NCI-H460 (cell line): ENCODE measurements at places on chromosomes 1 and 21.

DNA sequence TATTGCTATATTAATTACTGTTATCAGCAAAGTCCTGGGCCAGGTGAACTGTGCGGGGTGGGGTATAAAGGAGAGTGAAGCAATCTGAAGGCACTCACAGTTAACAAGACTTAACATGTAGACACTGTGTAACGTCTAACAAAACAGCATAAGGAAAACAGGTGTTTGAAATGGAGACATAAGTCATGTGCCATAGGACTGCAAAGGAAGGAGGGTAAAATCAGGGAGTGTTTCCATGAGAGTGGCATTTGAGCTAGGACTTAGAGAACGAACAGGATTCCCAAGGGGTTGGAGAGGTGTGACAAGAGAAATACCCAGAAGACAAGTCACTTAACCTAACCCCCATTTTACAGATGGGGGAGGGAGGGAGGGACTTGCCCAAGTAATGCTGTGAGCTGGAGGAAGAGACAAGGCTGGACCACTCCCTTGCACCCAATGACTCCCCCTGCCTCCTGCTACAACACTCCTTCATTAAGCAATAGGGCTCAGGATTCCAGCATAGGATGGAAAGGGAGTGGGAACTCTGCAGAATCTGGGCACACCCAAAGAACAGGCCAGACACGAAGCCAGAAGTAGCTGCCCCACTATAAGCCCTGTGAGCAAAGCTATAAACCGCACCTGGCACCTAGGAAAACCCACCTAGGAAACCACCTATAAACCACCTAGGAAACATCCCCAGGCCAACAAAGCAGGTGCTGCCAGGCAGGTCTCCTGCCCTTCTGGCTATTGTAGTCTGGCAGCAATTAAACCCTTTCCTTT, 6.6 kb downstream of the PEF1 start:
- no peak for DNase-seq

GRCh38 chr21:39218082-39218409, 34.8 kb upstream of the PSMG1 start:
- DNase-seq: no peak

DNA sequence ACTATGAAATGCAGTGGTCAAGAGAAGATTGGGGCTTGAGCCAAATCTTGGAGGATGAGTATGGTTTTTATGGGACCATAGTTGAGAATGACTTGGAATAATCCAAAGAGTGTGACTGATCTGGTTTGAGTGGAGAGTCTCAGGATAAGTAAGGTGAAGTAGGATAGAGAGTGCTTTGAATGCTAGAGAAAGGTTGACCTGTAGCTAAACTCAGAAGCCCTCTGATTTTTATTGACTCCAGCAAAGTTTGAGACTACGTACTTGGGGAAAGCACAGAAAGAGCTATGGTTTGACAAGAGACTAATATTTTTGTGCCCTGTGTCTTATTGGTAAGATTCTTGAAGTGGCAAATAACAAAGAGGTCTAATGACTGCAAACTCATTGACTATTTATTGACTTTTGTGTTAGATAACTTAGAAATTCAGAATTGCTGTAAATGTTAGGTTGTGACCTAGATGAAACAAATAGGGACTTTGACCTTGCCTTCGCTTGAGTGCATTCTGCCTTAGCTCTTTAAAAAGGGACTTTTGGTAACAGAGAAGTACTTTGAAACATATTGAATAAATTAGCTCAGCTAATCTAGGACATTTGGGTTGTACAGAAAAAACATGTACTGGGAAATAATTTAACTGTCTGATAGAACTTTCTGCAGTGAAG, 35.1 kb downstream of the UAP1 start:
- no peak for DNase-seq

- no peak for DNase-seq
Measured at GRCh38 chr1:203600782-203601513, 25.7 kb upstream of the ATP2B4 start.

GRCh38 chr1:147669469-147670318, 630 bp downstream of the ACP6 start:
- peak; percentile 43 for DNase-seq

- no peak for DNase-seq
Measured at GRCh38 chr21:29018540-29018939, 609 bp downstream of the RWDD2B start.

DNA sequence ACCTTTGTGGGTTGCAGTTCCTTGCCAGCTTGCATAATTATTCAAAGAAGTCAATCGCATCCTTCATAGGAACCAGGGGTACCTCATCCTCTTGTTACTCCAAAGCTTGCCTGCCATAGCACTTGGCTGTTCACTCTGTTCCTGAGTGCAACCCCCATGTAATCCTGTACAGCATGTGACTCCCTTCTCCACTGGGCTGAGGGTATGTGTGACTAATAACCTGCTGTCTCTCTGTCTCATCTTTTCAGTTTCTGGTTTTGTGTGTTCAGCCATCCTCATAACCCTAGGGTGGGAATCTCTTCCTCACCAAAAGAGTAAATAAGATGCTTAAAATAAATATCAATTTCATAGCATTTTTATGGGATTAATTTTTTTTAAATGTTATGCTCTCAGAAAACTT, 351.9 kb downstream of the S1PR1 start:
- DNase-seq: no peak

GRCh38 chr1:37478890-37479254, 4.5 kb downstream of the ZC3H12A start:
- no peak for DNase-seq

DNA sequence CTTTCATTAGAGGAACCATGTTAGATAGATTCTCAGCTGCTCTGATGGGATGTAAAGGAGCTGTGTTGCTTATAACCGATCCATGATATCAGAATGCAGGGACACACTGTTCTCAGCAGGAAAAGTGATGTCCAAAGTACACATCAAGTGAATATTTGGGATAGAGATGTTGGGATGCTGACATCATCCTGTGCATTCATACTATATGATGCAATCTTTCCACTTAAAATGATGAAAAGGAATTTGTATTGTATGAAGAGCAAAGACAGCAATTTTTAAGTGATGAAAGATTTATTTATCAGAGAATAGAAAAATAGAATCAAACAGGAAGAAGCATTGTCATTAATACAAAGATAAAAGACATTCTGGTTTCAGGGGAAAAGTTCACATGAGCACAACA, 110.1 kb downstream of the ERG start:
- DNase-seq: no peak

GRCh38 chr1:203492082-203492747, 1.7 kb upstream of the OPTC start:
- DNase-seq: no peak

DNA sequence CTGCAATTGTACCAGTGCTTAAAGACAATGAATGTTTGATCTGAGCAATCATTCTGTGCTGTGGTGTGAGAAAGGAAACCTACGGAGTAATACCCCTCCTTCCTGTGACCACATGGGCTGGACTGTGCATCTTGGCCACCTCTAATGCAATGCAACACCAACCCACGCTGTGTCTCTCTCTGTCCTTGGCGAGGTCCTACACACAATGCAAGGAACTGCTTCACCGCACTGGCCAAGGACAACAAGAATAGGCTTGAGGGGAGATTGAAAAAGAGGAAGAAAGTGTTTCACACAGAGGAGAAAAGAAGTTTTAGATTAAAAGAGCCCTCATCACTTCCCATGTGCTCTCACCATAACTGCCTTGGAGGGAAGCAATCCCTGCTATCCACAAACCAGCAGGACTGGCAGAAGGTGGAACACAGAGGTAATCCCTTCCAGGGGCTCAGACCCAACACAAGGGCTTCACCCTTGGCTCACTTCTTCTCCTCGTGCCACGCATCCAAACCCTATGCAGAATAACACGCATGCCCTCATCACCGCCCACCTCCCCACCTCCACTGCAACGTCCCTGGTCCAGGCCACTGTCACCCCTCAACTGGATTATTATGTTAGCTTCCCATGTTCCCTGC, 112.5 kb upstream of the ERG start:
- DNase-seq: no peak

DNA sequence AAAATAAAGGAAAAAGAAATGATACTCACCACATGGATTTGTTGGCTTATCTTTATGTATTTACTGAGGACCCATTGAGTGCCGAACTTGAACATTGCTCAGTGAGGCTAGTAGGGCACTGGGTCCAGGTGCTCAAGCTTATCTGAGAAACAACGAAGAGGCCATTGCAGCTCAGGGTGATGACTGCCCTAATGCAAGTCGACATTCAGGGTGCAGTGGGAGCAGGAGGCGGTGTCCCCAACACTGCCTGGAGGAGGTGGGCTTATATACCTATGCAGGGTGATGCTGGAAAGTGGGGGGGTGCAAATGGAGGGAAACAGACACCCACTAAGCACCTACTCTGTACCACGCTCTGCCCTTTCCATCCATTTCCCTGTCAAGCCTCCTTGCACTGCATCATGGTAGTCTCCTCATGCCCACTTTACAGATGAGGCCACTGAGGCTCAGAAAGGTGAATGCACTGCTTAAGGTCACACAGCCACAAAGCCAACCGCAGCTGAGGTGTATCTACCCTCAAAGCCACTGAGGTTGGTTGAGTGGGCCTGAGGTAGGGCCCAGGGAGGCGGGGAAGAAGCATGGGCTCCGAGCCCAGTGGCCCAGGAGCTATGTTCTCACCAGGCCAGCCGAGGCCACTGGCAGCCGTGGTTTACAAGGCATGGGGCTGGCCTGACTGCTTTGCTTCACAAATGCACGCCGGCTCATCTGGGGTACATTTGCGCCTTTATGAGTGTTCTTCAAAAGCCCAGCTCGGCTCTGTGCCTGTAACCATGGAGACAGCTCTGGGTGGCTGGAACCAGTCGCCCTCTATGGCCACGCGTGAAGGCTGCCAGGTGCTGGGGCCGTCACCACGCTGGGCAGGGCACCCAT, 103.8 kb downstream of the EPHB2 start:
- DNase-seq: no peak

- no peak for DNase-seq
Measured at GRCh38 chr1:43304314-43304681, 3.5 kb downstream of the TIE1 start.

DNA sequence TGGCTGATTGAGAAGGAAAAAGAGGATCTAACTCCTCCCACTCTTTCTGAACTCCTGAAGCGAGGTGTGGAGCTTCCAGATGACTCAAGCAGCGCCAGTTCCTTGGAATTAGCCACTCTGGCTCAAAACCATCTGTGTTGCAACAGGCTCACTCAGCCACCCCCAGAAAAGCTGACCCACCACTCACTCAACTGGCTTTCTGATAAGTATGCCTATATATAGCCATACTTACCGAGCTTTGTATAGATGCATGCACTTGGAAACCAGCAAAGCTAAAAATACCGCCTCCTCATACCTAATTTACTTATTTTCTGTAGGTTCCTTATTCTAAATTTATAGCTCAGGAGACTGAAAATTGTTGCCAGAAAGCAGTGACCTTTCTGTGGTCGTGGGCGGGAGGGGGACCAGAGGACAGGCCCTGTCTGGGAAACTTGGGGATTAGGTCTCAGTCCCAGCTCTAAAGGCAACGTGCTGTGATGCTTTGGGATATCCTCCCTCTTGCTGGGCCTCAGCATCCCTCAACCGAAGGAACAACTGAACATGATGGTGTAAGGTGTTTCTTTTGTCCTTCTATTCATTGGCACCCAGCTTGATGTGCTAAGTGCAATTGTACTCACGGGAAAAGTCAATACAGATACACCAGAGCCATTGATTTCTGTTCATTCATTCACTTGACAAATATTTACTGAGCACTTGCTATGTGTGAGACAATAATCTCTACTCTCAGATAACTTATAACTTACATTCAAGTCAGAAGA, 65.7 kb downstream of the NENF start:
- DNase-seq: no peak

DNA sequence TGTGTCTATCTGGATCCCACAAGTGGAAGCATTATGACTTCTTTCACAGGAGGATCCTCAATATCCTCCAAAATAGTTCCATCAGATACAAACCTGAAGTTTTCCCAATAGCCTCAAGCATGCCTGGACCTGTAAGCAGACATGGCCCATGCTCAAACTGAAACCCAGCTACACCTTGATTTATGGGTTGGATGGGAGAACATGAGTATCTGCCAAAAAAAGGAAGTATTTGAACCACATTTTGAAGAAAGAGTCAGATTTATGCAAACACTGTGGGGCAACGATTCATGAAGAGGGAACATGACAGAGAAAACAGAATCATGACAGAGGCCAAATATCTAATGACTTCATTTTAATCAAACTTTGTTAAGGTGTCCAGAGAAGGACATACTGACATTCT, 351.0 kb upstream of the NFIA start:
- DNase-seq: no peak

GRCh38 chr1:202852163-202852904, 36.6 kb downstream of the RABIF start:
- DNase-seq: peak; percentile 65

GRCh38 chr1:153190373-153190772, 12.9 kb upstream of the LELP1 start:
- DNase-seq: no peak

DNA sequence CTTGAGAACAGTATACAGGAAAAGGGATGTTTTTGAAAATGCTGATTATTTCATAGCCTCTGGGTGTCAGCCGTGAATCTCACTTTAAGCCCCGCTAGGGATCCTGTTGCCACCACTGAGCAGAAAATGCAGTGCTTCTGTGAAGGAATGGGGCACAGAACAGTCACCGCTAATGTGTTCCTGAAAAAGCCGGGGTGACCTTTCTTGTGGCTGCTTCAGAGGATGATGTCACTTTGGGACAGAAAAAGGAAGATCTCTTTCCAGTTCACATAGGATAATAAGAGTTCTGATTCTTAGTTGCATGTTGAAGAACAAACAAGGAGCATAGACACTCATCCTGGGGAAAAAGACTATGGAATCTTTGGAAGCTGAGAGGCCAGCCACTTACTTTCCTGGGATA, 349.6 kb downstream of the DISC1 start:
- no peak for DNase-seq

GRCh38 chr1:199113265-199113869, 474.5 kb downstream of the PTPRC start:
- DNase-seq: peak; percentile 64

- DNase-seq: no peak
Measured at GRCh38 chr1:194445244-194445643, 1258.8 kb upstream of the B3GALT2 start.

DNA sequence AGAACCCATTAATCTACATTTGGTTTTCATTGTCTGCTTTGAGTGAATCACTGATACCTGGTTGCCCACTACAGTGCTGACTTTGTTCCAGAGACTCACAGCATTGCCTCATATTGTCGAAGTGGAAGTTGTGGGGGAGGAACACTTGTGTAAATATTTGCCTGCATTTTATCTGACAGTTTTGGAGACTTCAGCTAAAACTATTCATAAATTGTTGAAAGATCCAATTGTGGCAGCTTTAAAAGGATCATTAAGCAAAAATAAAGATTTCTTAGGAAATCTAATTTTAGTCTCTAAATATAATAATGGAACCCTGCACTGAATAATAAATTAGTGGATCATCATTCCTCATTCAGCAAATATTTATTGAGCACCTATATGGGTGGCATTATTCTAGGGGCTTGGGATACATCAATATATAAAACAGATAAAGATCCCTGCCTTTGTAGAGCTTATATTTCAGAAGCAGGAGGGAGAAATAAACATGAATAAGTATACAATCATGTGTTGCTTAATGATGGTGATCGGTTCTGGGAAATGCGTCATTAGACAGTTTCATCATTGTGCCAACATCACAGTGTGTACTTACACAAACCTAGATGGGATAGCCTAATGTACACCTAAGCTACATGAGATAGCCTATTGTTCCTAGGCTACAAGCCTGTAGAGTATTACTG, 73.5 kb downstream of the OSBPL9 start:
- peak; percentile 83 for DNase-seq
